ENCODE measurements at places on chromosomes 5 and 9.
A peak's percentile ranks its signal among the peaks of the same experiment; 100 is the strongest.

GRCh38 chr5:149636861-149637246 is 55.6 kb downstream of the ARHGEF37 start:
- DNase-seq: no peak

GRCh38 chr5:18789218-18789998 is 1155.1 kb downstream of the TAF11L14 start:
- DNase-seq: no peak

- no peak for DNase-seq
Measured at GRCh38 chr5:109387408-109387974, 22.3 kb downstream of the PJA2 start.

DNA sequence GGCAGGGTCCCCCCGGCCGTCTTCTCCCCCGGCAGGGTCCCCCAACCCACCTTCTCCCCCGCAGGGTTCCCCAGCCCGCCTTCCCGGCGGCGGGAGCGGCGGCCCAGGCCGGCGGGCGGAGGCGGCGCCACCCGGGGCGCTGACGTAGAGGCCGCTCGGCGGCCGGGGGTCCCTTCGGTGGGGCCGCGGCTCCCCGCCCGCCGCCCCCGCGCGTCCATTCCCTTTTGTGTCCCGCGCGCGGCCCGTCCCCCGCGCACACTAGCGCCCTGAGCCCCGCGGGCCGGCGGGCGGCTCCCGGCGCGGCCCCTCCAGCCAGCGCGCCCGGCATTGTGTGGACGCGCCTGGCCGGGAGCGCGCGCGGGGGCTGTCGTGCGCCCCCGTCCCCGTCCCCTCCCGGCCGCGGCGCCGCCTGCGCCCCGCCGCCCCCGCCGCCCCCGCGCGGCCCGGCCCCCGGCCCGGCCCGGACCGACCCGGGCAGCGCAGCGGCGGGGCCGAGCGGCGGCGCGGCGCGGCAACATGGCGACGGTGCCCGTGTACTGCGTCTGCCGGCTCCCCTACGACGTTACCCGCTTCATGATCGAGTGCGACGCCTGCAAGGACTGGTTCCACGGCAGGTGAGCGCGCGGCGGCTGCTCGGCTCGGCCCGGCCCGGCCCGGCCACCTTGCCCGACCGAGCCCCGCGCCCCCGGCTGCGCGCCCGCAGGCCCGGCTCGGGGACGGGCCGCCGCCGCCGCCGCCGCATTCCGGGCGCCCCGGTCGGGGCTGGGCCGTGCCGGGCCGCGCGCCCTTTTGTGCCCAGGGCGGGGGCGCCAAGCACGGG is at the start of gene PHF2:
PHF2 (plus strand) TSS at position 327 of the 820 bp plus-strand sequence; CDS start at position 517, 190 bp downstream.
- DNase-seq: no peak

GRCh38 chr5:39760385-39761198 is 335.8 kb upstream of the DAB2 start:
- no peak for DNase-seq

- DNase-seq: no peak
Measured at GRCh38 chr5:175854231-175855040, 16.9 kb upstream of the CPLX2 start.

GRCh38 chr9:116372786-116373185 is 219.2 kb downstream of the PAPPA start:
- no peak for DNase-seq

GRCh38 chr5:5126444-5126843 is 13.7 kb upstream of the ADAMTS16 start:
- no peak for DNase-seq

DNA sequence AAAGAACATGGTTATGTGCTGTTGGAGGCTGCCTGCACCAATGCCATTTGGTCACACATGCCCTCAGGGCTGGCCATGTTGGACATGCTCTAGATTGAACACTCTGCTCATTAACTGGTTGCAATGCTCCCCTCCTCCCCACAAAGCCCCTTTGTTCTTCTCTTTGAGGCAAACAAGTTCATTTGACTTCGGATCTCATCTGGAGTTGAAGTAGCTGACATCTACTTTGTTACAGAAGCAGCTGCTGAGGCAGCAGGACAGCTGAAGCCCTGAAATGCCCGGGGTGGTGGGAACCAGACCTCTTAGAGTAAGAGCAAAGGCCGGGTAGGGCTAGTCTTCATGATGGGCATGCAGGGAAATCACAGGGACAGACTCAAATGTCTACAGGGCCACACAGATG is 123.5 kb downstream of the APBA1 start:
- no peak for DNase-seq

GRCh38 chr9:94785215-94786169 is 59.0 kb downstream of the AOPEP start:
- DNase-seq: no peak

- no peak for DNase-seq
Measured at GRCh38 chr5:62093976-62094375, 212.0 kb upstream of the KIF2A start.

DNA sequence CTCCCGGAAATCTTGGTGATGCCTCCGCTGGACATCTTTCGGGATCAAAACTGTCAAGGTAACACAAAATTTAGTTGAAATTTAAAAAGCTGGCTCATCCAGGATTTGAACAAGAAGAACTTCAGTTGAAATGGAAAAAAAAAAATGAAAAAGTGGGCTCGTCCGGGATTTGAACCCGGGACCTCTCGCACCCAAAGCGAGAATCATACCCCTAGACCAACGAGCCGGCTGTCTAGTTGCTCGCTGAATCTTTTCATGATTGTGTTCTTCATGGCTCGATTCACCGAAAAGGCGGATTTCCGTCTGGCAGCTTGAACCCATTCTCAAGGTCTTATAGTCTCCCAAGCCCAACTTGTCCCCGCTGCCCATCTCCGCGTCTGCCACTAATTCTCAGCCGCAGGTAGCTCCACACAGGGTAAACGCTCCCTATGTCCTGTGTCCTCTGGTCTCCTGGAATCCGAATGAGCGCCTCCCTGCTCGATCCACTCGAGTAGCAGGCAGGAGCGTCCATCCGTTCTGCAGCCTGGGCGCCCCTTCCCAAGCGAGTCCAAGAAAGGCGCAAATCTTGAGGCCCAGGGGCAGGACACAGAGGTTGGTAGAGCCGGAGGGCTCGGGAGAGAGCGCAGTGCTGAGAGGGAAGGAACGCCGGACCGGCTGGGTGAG is 16.2 kb downstream of the TRIM7 start:
- peak; percentile 77 for DNase-seq

GRCh38 chr5:122312591-122313406 is 762 bp downstream of the SNCAIP start:
- no peak for DNase-seq

DNA sequence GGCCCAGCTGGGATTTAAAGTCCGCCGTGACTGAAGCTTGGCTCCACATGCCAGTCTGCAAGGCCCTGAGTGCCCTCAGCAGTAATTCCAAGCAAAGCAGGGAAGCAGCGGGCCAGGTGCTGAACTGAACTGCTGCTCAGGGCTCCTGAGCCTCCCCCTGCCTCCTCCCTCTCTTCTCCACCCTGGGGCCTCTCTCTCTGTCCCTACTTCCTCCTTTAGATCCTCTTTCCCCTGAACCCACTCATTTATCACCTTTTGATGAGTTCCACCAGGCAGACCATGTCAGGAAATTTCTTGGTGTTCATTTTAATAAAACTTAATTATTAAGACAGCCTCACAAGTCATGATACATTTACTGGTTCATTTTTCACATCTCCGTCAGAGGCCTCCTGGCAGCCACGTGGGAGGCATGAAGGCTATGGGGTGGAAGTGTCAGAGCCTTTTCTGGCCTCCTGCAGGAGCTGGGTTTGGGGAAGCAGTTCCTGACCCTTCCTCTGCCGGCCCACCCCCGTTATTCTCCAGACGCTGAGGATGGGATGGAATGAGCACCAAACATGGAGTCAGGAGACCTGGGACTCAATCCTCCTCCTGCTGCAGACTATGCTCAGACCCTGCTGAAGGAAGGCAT is 32.2 kb upstream of the KCNIP1 start:
- no peak for DNase-seq

- no peak for DNase-seq
Measured at GRCh38 chr9:37925006-37925405, 21.1 kb upstream of the SLC25A51 start.

GRCh38 chr9:33117306-33117705 is 40.8 kb upstream of the SMU1 start:
- no peak for DNase-seq

GRCh38 chr9:137913771-137914767 is 36.5 kb downstream of the CACNA1B start:
- DNase-seq: no peak

GRCh38 chr5:74177961-74178360 is 462.6 kb downstream of the ENC1 start:
- no peak for DNase-seq

GRCh38 chr5:10579536-10580521 is 16.0 kb downstream of the ANKRD33B start:
- DNase-seq: no peak

- no peak for DNase-seq
Measured at GRCh38 chr5:52731274-52732027, 56.3 kb upstream of the ITGA1 start.

DNA sequence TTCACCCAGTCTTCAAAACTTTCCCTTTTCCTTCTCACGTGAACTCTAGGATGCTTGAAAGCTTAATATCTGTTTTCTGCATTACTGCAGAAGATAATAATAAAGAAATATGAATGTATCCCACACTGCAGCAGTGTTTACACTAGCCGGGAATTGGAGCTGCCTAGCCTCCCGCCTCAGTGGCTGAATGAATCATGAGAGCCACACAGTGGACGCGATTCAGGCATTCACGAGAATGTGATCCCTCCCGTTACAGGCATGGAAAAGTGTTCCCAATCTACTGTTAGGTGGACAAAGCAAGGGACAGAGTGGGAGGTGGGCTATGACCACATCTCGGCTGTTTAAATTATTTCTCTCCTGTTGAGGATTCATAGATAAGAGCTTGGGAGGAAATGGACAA is 69.4 kb upstream of the CTSL start:
- DNase-seq: no peak

DNA sequence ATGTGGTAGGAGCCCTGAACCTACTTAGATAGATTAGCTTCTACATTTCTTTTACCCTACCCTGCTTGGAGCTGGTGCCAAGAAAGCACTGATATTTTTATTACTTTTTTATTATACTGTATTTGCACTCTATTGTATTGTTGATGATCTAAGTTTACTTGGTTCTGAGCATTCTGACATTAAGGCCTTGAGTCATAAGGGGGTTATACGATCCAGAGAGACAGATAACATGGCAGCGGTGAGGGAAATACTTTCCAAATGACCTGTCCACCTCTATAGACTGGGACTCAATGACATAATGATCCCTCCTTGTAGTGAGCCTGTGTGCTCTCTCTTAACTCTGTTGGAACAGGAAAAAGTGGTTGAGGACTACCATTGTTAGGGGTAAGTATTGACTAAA is 176.3 kb downstream of the MAN2A1 start:
- no peak for DNase-seq

- DNase-seq: no peak
Measured at GRCh38 chr5:98935206-98935605, 6.4 kb upstream of the CHD1 start.

GRCh38 chr9:132160802-132161742 is 786 bp upstream of the NTNG2 start:
- DNase-seq: peak; percentile 31

- DNase-seq: no peak
Measured at GRCh38 chr9:74817281-74817810, 70.4 kb downstream of the TRPM6 start.

DNA sequence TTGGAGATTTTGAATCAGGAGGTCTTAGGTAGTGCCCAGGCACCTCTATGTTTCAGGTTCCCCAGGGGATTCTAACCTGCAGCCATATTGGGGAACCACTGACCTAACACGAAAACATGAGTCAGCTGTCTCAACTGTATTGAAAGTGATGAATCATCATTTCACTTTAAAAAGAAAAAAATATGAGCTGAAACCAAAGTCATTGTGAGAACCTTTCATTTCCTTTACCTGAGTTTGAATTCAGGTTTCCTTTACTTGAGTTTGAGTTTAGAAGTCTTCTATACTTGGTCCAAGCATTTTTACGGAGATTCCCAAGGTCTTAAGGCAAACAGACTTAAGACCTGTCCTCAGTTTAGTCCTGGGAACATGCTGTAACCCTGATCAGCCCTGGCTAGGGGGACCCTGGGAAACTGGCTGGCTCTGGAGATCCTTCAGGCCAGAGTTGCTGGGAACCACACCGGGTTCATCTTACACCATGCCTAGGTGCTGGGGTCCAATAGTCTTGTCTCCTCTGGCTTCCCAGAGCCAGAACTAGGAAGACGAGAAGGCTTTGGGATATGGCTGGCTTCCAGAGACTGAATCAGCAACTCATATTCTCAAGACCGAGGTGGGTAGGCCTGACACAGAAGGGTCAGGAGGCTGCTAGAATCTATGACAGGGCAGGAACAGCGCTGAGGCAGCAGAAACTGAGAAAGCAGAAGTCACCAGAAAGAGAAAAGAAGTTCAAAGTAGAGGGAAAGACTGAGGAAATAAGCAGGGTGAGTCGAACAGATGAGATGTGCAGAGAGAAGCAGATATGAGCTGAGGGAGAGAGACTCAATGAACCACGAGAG is 16.4 kb upstream of the PDCD1LG2 start:
- DNase-seq: no peak

DNA sequence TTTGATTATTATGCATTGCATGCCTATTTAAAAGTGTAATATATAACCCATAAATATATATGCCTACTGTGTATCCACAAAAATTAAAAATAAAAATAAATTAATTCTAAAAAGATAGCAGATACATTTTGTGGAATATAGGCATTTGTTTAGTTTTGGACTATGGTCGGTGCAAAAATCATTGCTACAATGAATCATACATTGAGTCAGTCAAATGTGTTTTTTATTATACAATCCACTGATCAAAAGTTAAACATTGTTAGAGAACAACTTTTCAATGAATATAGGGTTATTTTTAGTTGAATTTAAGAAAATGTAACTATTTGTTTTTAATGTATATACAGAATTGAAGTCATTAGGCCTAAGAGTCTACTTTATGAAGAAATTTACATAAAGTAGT is 885.9 kb downstream of the EFNA5 start:
- no peak for DNase-seq

DNA sequence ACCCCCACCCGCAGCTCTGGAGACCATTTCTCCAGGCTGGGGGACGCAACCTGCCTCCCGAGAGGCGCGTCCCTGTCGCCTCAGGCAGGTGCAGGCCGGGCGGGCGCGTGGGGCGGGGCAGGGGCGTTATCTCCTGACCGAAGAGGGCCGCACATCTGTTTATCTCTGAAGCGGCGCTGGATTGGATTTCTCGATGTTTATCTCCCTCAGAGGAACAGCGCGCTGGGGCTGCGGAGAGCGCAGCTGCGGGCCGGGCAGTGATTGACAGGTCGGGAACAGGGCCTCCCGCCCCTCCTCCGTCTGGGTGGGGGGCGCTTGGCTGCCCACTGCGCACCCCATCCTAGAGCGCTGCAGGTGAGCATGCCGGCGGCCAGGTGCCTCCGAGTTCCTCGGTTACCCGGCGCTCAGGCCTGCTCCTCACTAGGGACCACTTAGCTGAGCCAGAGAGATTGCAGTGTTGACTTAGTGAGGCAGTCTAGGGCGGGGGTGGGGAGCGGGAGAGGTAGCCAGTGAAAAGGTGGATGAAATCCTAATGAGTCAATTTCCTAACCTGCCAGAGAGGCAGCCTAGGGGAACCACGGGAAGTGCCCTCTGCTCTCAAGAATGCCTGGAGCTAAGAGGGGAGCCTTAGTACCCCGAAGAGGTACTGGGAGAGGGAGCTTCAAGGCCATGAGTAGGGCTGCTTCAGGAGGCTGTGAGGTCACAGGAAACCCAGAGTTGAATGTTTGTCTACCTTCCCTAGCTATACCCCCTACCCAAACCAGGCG is 39.6 kb upstream of the TIFAB start:
- no peak for DNase-seq

Measured in stimulated activated CD8-positive, alpha-beta memory T cell treated with anti-CD3 and anti-CD28 coated beads, Interleukin-7, amount 100 ng/mL, for 1 hour (primary cell).